PC-9 (cell line): ENCODE measurements at places on chromosomes 6 and 20. TPM values are rescaled to one million over a fixed set of nuclear protein-coding genes. Genes with fewer than 3 reads are reported as not detected.

The SLC29A1 gene
- total RNA-seq, result 45.3 and 46.9 TPM in 2 replicates

The SIGLEC1 gene
- total RNA-seq, result 0.13 TPM in 1 of 2 replicates, not detected in the other

The PTPRA gene
- 36.6 and 48.8 TPM in 2 replicates for total RNA-seq

The CAGE1 gene
- total RNA-seq, result 0.13 TPM in 2 replicates

The SOX4 gene
- total RNA-seq, result 32.8 and 36.1 TPM in 2 replicates

The TUBB2B gene
- 1.3 and 2.5 TPM in 2 replicates for total RNA-seq

The MCM8 gene
- total RNA-seq, result 18.2 and 22.4 TPM in 2 replicates

The EHMT2 gene
- 57.3 and 68.3 TPM in 2 replicates for total RNA-seq

The HMGN4 gene
- total RNA-seq, result 86.9 and 90.5 TPM in 2 replicates

The PNLDC1 gene
- total RNA-seq, result 0.20 TPM in 1 of 2 replicates, not detected in the other

The HAO1 gene
- not detected in 2 replicates for total RNA-seq

The ATP6V1G2 gene
- 0.55 and 1.8 TPM in 2 replicates for total RNA-seq

The CST1 gene
- total RNA-seq, result 0.76 TPM in 1 of 2 replicates, not detected in the other

The FOXQ1 gene
- total RNA-seq, result 55.8 and 57.0 TPM in 2 replicates

The VGLL2 gene
- total RNA-seq, result not detected in 2 replicates

The COL12A1 gene
- 12.5 and 18.7 TPM in 2 replicates for total RNA-seq
